ENCODE measurements at places on chromosomes 6 and 20.
A peak's percentile ranks its signal among the peaks of the same experiment; 100 is the strongest.

GRCh38 chr20:61557621-61558020, 305.6 kb downstream of the CDH4 start:
- DNase-seq = peak; percentile 7

DNA sequence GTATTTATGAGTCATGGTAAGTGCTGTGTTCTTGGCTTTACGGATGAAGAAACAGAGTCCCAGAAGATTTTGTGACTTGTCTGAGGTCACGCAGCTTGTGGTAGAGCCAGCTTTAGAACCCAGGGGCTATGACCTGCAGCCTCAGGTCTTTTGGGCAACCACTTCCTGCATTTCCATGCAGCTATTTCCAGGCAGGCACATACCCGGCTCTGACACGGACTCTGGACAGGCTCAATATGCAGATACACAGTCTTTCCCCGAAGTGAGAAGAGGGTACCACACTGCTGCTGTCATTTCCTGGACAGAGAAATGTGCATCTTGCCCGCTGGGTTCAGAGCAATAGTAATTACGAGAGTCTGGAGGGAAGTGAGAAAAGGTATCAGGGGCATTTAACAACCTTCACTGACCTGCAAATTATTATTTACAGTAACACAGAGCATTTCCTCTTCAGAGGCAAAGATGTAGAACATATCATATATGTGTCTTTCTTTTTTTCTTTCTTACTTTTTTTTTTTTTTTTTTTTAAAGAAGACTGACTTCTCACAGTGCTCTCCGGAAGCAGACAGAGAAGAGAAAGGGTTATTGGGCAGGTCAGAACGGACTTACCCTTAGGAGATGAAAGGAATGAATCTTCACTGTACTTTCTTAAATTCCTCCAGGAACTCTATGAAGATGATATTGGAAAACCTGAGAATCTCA, 185.1 kb downstream of the CLIC5 start:
- no peak for DNase-seq

- peak; percentile 86 for DNase-seq
Observed at GRCh38 chr20:63501818-63502670, 3.2 kb upstream of the EEF1A2 start.

DNA sequence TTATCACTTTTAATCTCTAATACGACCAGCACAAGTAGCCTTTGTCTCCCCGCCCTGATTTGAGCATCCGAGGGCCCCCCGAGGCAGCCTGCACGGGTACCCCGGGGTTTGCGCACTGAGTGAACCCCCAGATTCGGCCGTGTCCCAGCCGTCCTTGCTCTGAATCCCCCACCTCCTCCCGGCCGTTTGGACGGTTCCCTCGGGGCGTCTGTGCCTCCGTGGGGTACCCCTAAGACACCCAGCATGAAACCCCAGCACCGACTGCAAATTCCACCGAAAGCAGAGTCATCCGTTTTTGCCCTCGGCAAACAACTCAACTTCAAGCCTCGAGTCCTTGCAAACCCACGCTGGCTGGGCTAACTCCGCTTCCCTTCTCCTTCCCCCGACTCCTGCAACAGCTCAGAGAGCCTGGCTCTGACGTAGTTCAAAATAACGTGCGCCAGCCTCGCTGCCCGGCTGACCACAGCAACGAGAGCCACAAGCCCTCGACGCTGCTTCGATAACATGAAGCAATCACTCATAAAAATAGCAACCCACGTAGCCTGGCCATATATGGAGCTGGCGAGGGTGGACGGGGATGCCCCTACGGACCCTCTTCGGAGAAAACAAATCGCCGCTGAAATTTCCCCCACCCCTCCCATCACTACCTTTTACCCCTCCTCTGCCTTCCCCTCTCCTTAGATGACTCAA, 764 bp upstream of the SNAP25 start:
- DNase-seq = peak; percentile 76

- no peak for DNase-seq
Observed at GRCh38 chr20:3010985-3011723, 32.3 kb upstream of the GNRH2 start.

DNA sequence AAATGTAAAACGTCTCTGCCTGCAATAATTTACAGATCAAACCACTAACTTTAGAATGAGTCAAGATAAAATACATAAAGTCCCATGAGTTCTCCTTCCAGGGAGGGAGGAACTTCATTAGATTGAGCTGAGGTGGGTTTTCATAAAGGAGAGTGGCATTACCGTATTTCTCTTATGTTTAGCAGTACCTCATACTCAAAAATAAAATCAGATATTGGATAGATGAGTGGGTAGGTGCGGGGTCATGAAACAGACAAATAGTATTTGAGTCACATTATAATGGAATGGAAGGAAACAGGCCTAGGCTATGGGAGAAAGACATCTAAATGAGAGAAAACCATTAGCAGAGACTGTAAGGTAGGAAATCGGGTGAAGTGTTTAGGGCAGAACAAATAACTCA, 166.1 kb upstream of the SMLR1 start:
- DNase-seq = no peak

DNA sequence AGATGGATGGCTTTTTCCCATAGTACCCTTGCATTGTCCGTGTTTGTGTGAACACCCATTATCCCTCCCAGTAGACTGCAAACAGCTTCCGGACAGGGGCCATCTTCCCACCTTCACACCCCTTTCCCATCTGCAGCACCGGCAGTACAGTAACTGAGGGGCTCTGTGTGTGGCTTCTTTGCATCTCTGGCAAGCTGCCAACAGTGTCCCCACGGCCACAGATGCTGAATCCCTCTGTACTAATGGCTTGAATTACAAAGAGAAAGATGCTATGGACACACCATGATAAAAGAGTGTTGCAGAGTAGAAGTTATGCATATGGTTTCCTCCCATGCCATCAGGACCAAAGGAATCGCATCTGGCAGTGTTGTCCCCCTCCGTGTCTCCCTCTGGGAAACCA, 101.1 kb upstream of the CDYL start:
- no peak for DNase-seq

DNA sequence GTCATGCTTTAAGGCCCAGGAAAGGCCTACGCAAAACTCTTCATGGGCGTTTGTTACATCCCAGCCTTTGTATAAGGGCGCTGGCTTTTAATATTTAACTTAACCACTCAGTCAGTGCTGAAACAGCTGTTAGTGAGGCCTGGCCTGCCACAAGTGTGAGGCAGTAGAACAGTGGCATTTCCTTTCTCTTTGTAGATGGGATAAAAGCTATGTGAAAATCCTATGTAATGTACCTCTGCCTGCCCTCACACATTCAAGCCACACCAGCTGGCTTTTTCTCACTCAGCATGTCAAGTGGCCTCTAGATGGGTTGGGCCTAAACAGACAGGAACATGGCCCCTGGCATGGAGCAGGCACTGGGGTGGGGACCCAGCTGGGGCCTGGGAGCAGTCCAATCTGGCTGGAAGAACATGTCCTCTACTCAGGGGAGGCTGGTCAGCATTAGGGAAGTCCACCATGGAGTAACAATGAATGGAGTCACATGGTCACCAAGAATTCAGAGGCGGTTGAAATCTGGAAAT, 20.7 kb downstream of the CGA start:
- peak; percentile 55 for DNase-seq

GRCh38 chr6:79077715-79078074, 359 bp downstream of the PHIP start:
- no peak for DNase-seq

DNA sequence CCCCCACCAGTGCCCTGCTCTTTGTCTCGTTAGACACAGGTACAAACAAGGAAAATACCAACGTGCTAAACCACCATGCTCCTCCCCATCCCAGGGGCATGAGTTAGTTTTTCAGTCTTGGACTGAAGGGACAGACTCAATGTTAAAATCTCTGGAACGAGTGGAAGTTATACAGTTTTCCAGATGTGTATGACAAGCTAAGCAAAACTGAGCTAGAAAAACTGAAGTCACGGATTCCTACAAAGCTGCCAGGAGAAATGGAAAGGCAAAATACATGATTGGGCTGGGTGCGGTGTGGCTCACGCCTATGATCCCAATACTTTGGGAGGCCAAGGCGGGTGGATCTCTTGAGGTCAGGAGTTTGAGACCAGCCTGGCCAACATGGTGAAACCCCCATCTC, 34.3 kb upstream of the QKI start:
- DNase-seq = no peak

GRCh38 chr6:144585217-144585814, 300.2 kb downstream of the UTRN start:
- no peak for DNase-seq

Data from kidney (tissue), 22 donors.